Frontal cortex (tissue), 4 donors: ENCODE measurements at places on chromosomes 13 and 19. TPM values are rescaled to one million over a fixed set of nuclear protein-coding genes. Genes with fewer than 3 reads are reported as not detected.

The ZNF66 gene
- total RNA-seq = 16.3 TPM

DNA sequence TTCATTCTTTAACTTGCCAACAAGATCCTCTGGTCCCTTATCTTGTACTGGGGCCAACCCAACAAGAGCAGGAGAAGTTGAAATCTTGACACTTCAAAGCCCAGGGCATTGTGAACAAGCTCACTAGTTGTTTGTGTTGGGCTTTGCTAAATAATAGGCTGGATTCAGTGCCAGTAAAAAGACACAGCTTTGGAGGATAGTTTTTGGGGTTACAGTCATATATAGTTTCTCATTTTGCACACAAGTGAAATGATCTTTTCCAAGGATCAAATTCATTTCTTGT lies 30.3 kb upstream of the LRCH1 start:
- DNase-seq = no peak

DNA sequence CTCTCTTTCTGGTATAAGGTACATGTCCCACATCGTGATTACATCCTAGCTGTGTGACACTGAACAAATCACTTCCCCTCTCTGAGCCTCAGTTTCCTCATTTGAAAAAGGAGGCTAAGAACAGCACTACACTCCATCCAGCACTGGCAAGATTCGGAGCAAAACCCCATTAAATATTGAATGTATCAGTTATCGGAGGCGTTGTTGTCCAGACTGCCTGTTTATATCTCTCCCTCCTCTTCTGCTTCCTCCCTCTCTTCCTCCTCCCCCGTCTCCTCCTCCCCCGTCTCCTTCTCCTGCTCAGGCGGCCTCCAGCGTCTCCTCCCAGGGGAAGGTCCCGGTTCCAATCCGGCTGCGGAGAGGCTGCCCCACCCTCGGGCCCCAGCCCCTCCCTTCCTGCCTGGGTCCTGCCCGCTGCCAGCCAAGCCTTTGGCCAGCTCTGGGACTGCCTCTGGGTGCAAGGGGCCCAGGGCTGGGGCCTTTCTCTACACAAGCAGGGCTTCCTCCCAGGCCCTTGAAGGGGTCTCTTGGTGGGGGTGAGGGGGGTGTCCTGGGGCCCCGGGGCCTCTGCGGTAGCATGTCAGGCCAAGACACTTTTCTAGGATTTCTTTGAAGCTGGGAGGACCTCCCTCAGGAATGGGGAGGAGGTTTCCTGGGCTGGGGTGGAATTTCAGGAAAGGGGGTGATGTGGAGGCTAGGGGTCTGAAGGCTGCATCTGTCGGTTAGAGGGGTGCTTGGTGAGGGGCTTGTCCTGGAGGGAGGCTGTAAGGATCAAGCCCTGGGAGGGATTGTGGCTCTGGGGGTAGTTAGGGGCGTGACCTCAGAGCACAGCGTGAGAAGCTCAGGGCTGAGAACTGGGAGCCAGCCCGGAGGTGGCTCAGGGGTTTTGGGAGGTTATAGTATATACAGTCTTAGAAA lies 1.9 kb downstream of the RRAS start:
- no peak for DNase-seq

The NRTN gene
- total RNA-seq = not detected

GRCh38 chr13:111922086-111922485 lies 144.9 kb upstream of the SOX1 start:
- DNase-seq = no peak

- DNase-seq = peak; percentile 74
Measured at GRCh38 chr19:10686661-10687517, 14.3 kb upstream of the QTRT1 start.

DNA sequence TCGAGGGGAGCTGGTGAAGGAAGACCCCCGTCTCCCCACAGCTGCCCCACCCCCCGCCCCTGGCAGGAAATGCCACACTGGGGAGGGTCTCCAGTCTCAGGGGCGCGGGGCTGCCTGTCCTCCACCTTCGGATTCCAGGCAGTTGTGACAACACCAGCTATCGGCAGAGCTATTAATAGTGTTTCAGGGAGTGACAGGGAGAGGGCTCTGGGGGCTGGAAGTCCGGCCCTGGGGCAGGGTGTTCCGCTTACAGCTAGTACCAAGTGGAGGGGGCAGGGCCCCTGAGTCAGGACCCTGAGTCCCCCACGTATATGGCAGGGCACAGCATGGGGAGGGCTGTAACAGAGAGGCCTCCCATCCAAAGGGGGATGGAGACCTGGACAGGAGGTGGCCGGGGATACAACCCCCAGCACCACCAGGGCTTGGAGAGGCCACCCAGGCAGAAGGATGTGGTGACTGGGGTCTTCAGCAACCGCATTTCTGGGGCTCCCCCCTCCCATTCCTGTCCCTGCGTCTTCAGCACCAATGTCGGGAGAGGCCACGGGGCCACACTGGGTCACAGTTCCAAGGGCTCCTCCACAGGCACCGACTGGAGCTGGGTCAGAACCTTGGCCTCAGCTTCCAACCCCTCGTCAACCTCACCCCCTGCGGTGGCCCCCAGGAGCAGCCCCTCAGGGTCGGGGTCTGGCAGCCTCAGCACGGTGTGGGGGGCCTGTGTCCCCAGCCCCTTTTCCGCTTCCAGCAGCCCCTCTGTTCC lies 3.9 kb downstream of the SIX5 start:
- peak; percentile 20 for DNase-seq

The FBXW9 gene
- total RNA-seq = 6.5 TPM

DNA sequence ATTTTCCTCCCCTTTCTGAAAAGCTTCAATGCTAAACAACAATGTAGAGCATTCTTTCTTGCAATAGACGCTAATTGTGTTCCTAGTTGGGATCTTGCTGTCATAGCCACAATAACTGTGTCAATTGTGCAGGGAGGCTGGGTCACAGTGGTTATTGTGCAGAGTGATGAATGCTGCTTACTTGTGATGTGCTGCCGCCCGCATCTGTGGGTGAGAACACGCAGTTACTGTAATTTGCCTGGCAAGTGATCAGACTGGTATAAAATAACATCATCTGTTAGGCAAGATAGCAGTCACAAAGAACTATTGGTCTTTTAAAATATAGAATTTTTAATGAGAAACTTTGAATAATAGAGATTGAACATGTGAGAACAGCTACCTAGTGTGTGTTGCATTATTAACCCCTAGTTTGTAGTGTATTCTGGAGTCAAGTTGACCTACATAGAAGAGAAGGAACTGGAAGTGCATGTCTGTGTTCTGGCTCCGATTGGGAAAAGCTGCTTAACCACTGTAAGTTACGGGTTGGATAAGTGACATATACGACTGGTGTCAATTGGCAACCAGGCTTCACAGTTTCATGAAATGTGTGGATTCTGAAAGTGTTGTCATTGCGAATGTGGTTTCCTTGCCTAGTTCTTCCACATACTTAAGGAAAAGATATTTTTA lies 43.6 kb downstream of the SLAIN1 start:
- peak; percentile 12 for DNase-seq

GRCh38 chr19:5455367-5456129 lies at the start of gene ZNRF4:
TSS of gene ZNRF4 (plus strand) at chr19:5455417. CDS start at chr19:5455492, 75 bp downstream.
- no peak for DNase-seq

The TM9SF2 gene
- total RNA-seq = 141 TPM

The APOC4 gene
- not detected for total RNA-seq

- DNase-seq = no peak
Measured at GRCh38 chr19:48999481-49000325, 6.0 kb downstream of the RUVBL2 start.
